ENCODE measurements at places on chromosomes 16 and 17.

GRCh38 chr17:67258821-67259468 is 13.9 kb upstream of the HELZ start:
- DNase-seq = no peak

DNA sequence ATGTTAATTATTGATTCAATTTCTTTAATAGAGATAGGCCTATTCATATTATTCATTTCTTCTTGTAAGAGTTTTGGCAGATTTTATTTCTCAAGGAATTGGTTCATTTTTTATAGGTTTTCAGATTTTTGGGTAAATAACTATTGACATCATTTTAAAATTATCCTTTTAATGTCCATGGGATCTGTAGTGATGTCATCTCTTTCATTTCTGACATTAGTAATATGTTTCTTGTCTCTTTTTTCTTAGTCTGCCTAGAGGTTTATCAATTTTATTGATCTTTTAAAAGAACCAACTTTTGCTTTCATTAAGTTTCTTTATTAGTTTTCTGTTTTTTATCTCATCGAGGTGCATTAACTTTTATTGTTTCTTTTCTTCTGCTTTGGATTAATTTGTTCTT is 162.6 kb downstream of the FTO start:
- DNase-seq = no peak

DNA sequence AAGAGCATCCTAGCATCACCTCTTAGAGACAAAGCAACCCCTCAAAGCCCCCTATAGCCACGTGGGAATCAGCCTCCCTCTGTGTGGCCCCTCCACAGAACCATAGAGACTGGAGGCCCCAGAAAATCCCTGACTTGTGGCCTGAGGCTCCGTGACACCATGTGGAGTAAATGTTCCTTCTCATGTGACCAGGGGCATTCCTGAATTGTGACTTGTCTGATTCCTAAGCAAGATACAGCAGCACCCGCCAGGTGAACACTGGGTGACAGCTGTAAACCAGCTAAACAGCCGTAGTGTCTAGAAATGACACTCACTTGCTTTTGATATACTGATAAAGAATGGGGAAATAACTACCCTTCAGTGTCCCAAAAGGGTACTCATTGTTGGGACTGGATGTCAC is 79.0 kb downstream of the DYNLRB2 start:
- peak; percentile 11 for DNase-seq

- no peak for DNase-seq
These were observed 156.5 kb upstream of the WSCD1 start for GRCh38 chr17:5913641-5914040.

DNA sequence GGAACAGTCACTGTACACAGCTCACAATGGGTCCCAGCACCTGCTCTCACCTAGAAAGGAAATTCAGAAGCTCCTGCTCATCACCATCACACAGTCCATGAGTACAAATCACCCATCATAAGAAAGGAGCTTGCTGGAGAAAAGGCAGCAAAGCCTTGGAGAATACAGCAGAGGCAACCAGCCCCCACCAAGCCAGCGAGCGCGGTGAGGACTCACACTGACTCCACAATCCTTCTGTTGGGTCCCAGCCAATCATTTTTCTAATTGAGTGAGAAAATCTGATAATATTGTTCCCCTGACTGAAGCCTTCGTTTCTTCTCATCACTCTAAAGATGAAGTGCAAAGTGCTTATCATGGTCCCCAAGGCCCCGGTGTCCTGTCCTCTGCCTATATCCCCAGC is 298.3 kb downstream of the SLC39A11 start:
- DNase-seq = no peak

DNA sequence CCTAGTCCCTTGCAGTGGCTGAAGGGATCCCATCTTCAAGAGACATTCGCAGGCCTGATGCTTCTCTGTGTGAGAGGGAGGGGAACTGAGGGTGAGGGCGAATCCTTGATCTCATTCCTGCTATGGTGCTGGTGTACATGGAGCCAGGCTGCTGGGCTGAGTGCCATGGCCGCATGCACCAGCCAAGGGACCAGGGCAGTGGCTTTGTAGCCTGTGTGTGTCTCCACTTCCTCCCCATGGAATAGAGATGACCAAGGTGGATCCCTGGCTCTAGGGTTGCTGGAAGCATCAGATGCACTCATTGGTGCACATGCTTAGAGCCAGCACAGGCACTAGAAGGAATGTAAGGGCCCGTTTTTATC is 195.0 kb downstream of the FOXL1 start:
- no peak for DNase-seq

GRCh38 chr16:58651965-58652348 is 22.3 kb upstream of the CNOT1 start:
- DNase-seq = no peak

DNA sequence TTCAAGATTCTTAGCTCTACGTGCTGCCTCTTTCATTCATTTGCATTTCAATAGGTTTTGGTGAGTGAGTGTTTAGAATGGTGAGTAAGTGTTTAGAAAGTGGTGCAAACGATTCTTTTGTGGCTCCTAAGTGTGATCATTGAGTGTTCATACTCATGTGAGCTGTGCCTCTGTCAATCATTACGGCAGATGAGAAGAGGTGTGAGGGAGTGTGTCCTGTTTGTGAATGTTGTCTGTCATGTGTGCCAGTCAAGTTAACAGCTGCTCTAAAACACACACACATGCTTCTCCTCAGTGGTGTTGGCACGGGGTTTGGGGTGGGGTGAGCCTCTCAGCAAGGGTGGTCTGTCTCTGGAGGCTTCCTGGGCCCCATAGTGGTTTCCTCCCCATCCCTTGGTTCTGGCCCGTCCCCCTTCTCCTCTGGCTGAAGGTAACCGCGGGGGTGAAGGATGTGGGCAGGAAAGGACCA is 11.4 kb downstream of the MYL4 start:
- no peak for DNase-seq

GRCh38 chr17:10063730-10064241 is 134.6 kb downstream of the GAS7 start:
- DNase-seq = no peak

DNA sequence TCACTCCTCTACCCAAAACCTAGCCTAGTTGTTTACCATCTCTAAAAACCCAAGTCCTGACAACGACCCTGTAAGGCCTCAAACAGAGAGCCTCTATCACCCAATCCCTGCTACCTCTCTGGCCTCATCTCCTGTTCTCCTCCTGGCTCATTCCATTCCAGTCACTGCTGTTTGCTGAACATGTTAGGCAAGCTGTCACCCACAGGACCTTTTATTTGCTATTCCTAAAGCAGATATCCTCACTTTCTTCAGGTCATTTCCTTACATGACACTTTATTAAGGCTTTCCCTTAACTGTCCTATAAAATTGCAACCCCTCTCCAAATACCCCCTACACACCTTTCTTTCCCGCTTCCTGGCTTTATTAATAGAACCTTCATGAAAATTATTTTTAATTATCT is 85.1 kb downstream of the KANSL1 start:
- no peak for DNase-seq

GRCh38 chr16:51113236-51114125 is 37.6 kb downstream of the SALL1 start:
- DNase-seq = no peak

All from LoVo (cell line).